Astrocyte (in vitro differentiated cells and primary cell): ENCODE measurements at places on chromosomes 2 and 18.
A peak's percentile ranks its signal among the peaks of the same experiment; 100 is the strongest.

DNA sequence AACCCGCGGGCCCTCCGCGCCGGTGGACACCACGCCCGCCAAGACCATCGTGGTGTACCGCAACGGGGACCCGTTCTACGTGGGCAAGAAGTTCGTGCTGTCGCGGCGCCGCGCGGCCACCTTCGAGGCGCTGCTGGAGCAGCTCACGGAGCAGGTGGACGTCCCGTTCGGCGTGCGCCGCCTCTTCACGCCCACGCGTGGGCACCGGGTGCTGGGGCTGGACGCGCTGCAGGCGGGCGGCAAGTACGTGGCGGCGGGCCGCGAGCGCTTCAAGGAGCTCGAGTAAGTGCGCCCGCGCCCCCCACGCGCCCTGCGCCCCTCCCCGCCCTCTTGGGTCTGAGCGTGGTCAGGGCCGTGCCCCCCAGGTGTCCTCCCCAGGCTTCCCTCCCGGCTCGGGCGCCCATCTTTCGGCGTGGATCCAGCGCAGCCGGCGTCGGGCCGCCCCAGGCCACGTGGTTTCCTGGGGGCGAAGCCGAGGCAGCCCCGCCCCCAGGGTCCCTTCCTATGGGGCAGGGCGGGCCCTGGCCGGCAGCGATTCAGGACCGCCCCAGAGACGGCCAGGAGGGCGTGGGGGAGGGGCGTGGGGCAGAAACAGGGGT is 481 bp downstream of the DCDC2C start:
- no peak for DNase-seq

DNA sequence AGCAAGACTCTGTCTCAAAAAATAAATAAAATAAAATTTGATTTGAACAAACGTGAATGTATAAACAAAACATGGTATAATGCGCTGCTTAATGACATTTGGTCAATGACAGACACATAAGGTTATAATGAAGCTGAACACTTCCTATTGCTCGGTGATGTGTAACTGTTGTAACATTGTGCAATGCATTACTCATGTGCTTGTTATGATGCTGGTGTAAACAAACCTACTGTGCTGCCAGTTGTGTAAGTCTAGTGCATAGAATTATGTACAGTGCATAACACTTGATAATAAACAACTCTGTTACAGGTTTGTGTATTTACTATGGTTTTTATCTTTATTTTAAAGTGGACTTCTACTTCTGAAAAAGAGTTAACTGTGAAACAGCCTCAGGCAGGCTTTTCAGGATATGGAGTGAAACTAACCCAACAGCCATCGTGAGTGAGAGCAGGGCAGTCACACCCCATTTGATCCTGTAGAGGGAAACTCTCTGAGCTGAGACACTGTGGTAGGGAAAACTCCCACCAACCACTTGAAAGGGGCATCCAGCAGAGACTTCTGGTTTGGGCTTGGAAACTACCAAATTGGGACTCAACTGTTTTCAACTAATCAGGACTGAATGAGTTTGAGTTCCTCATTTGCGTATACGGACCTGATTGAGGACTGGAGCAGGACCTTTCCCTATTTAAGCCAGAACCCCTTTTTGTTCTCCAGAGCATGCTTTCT is 8.7 kb upstream of the RPRD1A start:
- DNase-seq: peak; percentile 58

GRCh38 chr2:9331704-9332103 is 91.6 kb downstream of the ITGB1BP1 start:
- peak; percentile 96 for DNase-seq

- DNase-seq: peak; percentile 71
Observed at GRCh38 chr2:159098921-159099411, 130.5 kb downstream of the TANC1 start.

DNA sequence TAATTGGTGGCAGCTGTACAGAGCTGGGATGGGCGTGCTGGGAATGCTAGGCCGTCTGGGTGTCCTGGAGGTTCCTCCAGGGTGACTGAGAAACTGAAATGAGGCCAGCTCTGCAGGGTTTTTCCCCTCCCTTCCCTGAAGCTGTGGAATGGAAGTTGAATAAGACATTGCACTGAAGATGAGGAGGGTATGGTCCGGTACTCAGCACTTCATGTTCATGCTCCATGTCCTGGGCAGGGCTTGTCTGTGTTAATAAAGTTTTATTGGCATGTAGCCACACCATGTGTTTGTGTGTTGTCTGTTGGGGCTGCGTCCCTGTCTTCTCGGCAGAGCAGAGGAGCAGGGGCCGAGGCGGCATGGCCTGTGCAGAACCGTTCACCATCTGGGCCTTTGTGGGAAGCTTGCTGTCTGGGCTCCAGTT is 154.0 kb downstream of the LDLRAD4 start:
- no peak for DNase-seq

GRCh38 chr2:26068602-26069298 is 34.9 kb downstream of the RAB10 start:
- peak; percentile 91 for DNase-seq

DNA sequence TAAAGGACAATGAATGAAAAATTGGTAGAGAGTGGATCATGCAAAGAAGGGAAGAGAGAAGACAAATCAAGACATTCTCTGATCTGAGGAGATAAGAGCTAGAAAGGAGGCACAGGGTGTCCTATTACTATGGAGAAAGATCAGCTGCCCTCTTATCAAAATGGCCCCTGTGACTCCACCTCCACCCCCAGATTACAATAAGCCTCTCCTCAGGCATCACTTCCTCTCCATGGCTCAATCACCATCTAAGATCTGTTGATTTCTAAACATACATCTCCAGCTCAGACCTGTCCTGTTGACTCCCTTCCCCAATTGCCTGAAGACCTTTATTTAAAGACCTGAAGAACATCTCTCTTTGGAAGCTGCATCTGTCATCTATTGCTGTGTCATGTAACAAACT is 43.2 kb downstream of the SP100 start:
- no peak for DNase-seq

DNA sequence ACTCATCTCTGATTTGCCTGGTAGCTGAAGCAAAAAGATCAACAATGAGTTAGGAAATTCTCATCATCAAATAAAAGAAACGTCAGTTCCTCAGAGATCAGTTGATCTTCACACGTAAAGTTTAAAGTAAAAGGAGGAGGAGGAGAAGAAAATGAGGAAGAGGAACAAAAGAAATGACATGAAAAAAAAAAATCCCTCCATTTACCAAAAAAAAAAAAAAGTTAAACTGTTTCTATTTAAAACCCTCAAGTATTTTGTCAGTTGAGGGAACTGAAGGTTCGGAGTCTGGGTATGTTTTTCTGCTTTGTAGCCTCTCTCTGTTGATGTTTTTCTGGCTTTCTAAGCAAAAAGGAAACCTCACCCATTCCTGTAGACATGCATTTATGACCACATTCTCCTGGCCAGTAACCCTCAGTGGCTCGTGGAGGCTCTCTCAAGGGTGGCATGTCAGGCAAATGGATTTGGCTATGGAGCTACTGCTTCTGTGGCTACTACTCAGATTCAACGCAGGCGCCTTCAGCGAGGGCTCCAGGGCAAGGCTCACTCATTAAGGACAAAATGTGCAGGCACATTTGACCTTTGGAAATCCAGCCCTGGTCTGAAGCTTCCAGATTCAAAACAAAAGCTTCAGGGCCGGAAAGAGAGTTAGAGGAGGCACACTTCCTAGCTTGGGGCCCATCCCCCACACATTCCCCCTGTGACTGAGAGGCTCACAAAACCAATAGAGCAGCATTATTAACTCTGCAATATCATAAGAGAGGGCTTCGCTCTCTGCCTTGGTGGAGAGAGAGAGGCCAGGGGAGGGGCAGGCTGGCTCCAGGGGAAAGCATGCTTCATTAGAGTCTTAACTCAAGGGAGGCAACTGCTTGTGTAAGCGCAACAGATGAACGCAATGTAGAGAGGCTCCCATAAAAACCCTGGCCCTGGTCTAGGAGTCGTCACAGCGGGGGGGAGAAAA is 22.3 kb downstream of the KLF7 start:
- peak; percentile 70 for DNase-seq

- DNase-seq: no peak
Observed at GRCh38 chr2:239341146-239341732, 59.6 kb downstream of the HDAC4 start.

DNA sequence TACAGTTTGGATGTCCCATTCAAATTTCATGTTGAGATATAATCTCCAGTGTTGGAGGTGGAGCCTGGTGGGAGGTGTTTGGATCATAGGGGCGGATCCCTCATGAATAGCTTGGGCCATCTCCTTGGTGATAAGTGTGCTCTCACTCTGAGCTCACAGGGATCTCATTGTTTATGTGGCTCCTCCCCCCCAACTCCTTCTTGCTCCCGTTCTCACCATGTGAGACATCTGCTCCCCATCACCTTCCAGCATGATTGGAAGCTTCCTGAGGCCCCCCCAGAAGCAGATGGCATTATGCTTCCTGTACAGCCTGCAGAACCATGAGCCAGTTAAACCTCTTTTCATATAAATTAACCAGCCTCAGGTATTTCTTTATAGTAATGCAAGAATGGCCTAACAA is 3.0 kb upstream of the INPP1 start:
- no peak for DNase-seq

GRCh38 chr2:213316001-213316735 is 31.9 kb downstream of the SPAG16 start:
- peak; percentile 51 for DNase-seq

GRCh38 chr18:59029663-59030429 is 109.8 kb upstream of the SEC11C start:
- DNase-seq: no peak

GRCh38 chr2:138364554-138365162 is 136.9 kb upstream of the SPOPL start:
- peak; percentile 75 for DNase-seq

GRCh38 chr2:239858179-239858578 is 167.0 kb downstream of the NDUFA10 start:
- no peak for DNase-seq
